Fibroblast of upper back skin (primary cell): ENCODE measurements at places on chromosomes 11 and 22.

DNA sequence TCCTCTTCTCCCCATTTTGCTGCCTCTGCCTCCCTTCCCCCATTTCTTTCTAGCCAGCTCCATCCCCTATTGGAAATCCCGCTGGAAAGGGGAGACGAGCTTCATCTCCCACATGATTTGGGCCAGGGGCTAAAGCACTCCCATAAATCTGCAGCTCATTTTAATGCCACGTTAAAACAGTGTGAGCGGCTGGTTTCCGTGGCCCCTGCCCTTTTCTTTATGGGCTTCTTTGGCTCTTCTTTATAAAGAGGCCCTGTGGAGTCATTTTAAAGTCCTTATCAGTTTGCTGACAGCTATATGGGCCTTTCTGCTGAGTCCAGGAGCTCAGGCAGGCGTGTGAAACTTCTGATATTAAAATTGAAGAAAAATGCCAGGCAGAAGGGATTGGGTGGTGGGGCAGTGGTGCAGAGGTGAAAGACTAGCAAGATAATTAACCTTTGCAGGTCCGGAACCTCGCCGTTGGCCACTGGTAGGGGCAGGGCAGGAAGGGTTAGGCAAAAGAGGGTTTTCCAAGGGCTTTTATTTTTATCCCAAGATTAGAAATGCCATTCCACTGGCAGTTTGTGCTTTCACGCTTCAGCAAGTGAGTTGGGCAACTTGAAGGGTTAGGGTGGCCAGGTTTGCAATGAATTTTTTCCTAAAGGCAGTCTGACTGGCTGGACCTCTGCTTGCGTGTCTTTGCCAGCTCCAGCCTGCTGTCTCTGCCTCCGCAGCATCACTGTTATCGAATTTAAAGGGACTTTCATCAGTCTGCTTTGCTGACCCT, 44.3 kb downstream of the EXT2 start:
- no peak for DNase-seq

GRCh38 chr11:27281740-27282590, 81.0 kb downstream of the CCDC34 start:
- peak; percentile 94 for DNase-seq

- DNase-seq: no peak
These were observed 1.1 kb upstream of the ATP6V1E1 start for GRCh38 chr22:17629641-17630040.

- no peak for DNase-seq
These were observed 313.3 kb downstream of the NTM start for GRCh38 chr11:131683666-131684065.

- no peak for DNase-seq
These were observed 1.5 kb downstream of the DGKZ start for GRCh38 chr11:46348566-46349401.

- no peak for DNase-seq
These were observed 15.3 kb upstream of the ZBTB16 start for GRCh38 chr11:114044042-114044871.

DNA sequence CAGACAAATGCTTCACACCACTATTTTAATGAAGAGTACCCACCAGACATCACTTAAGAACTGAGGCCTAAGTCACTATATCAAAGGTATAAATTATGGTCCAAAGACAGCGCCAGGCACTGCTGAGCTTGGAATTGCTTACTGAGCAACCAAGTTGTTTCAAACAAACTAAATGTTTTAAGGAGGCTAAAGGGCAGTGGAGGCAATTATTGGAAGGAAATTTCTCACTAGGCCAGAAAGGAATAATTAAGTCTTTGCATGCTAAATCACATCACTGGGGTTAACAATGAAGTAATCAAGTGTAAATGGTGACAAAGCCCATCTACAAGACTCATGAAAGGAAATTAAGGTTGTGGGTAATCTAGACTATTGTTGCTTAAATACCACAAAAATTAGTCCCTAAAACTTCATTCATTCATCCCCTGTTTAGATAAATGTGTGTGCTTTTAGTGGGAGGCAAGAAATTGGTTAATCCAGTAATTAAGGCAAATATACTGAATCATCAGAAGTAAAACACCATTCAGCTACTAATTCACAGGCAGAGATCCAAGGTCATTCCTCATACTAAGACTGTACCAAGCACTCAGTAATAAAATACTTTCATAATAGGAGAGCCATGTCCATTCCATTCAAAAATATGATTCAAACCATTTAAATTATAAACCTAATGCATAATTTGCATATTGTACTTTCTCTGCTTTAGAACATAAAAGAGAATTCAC, 21.2 kb downstream of the LGR4 start:
- DNase-seq: no peak

DNA sequence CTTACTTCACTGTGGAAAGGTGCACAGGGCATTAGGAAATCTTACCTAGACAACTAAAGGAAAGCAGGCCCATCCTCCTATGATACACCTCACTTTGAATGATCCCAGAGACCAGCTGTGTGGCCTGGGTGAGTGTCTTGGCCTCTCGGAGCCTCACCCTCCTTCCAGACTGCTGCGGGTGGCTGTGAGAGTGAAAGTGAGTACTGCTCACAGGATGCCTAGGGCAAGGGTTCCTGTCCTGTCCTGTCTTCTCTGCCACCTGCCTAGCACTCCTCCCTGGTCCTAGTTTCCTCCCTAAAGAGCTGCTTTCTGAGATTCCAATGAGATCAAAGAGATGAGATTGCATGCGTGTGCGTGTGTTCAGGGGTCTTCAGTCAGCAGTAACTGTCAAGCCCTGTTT, 19.5 kb upstream of the ADORA2A start:
- no peak for DNase-seq

DNA sequence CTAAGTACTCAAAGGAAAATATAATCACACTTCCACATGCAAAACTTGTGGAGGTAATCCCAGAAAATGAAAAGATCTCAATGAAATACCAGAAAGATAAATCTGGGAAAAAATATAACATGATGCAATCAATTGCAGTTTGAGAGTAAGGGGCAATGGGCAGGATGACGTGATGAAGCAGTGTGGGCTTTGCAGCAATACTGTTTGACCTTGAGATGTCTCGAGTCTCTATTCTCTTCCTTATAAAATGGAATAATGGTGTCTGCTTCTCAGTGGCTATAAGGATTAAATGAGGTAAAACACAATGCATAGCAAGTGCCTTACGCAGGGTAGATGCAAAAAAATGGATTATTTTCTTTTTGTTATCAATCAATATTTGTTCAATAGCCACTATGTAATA, 447.5 kb downstream of the BUD13 start:
- DNase-seq: no peak

GRCh38 chr22:38413085-38414008, 41.7 kb downstream of the KCNJ4 start:
- DNase-seq: no peak

- DNase-seq: peak; percentile 59
These were observed 646.0 kb downstream of the OPCML start for GRCh38 chr11:132886335-132886734.

GRCh38 chr11:1864831-1865665, 12.2 kb downstream of the LSP1 start:
- no peak for DNase-seq

DNA sequence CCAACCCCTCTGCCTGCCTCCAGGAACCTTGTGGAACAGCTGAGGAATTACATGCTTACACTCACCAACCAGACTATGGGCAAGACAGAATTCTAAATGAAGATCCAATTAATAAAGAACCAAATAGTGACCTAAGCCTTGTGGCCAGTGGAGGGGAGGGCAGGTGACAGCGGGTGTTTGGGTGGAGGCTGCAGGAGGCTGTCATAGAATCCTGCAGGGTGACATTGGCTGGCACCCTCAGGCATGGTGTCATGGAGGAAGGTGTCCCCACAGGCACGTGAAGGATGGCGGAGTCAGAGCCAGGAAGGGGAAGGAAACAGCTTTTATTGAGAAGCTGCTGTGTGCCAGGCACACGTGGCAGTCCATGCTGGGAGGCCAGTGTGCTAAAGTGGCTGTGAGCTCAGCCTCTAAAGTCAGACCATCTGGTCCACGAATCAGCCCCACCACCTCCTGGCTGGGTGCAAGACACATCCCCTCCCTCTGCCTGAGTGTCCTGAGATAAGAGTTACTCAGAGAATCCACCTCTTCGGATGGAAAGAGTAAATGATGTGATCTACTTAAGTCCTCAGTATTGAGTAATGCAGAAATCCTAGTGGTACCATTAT, 8.7 kb downstream of the MYO18B start:
- no peak for DNase-seq

DNA sequence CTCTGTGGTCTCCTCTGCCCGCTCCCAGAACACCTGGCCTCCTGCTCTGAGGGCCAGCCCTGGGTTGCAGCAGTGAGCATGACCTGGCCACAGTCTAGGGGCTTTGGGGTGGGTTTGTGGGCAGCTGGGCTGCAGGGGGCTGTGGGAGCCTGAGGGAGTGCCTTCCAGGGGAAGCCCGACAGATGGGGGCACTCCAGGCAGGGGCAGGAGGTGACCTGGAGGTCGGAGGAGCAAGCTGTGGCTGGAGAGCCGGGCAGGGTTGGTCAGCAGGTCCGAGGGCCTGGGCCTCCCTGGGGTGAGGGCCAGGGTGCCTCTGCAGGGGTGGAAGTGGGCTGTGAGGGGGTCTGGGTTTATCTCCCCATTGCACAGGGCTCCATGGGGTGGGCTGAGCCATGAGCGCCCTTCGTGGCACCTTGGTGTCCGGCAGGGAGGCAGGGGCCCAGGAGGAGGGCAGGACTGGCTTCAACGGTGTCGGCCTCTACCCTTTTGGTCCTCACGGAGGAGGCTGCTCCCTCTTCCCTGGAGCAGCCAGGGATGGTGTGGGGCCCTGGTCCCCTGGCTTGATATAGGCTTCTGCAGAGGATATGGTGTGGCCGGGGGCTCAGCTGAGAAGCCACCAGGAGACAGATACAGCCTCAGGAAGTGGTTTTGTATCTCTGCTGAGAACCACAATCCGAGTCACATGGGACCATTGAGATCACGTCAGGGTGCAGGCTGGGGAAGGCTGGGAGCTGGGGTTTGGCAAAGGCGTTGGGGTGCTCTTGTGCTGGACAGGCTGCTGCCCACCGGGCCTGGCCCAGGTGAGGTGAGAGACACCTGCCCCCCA, 22.3 kb downstream of the KCNQ1 start:
- DNase-seq: no peak

GRCh38 chr11:115202074-115202473, 302.1 kb downstream of the CADM1 start:
- no peak for DNase-seq

DNA sequence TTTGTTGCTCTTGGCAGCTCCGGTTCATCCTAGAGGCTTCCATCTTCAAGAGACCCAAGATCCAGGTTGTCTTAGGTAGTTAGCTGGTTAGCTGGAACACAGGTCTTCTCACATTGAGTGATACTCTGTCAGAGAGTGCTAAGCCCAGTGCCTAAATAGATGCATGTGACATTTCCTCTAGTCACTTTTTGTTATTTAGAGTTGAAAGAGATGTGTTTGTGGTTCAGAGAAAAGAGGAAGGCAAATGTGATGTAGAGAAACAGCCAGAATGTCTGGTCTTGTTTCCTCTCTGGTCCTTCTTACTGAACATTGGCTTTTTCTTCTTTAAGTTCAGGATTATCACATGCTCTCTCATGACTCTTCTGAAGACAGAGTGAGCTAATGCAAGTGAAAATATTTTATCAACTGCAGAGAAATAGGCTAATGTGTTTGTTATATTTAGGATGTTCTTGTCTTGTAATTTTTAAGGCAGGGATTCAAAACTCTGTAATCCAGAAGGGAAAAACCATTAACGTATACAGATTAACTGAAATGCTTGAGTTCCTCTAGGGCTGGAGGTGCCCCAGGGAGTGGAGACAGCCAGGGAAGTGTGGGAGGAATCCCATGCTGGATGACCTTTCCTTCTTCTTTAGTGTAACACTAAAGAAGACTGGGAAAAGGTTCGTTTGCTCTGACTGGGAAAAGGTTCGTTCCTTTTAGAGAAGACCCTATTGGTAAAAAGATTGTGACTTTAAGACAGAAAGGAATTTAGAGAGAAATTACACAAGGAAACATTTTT, 75.4 kb downstream of the SWAP70 start:
- no peak for DNase-seq

DNA sequence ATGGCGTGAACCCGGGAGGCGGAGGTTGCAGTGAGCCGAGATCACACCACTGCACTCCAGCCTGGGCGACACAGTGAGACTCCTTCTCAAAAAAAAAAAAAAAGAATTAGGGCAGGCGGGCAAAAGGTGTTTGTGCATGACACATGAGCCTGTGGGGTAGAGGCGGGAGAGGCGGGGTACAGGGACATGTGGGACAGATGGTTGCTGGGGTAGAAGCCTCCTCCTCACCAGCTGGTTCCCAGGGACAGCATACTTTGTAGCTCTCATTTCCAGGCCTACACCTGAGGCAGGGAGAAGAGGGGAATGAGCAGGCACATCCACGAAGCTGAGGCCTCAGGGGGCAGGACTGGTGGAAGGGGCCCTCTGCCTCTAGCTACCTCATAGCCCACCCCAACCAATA, 23.7 kb downstream of the YWHAH start:
- DNase-seq: no peak

DNA sequence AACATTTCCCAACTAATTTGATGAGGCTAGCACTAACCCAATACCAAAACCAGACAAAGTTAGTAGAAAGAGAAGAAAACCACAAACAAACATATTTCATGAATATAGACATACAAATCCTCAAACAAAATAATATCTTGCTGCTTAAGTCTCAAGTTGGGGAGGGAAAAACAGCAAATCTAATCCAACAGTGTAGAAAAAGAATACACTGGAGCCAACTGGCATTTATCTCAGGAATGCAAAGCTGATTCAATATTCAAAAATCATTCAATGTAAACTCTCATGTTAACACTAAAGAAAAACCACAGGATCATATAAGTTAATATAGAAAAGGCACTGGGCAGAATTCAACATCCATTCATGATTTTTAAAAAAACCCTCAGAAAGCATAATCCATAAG, 18.2 kb downstream of the GNB1L start:
- DNase-seq: peak; percentile 25

- no peak for DNase-seq
These were observed 614 bp upstream of the ASCL2 start for GRCh38 chr11:2271077-2271326.

GRCh38 chr11:35621620-35622019, 3.4 kb downstream of the FJX1 start:
- DNase-seq: no peak

DNA sequence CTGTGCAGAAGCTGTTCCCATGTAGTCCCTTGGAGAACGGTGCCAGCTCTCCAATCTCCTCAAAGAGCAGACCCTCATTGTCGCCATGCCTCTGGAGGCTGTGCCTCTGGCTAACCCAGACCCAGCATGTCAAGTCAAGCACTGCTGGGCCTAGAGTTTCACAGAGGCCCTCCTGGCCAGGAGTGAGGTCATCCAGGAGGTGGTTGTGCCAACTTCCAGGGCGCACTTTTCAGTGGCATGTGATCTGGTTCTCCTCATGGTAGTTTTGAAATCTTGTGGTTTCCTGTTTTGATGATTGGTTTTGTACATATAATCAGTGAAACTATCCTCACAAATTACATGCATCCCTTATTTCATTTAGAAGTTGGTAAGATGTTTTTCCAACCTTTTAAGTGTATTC, 78.9 kb downstream of the PPFIBP2 start:
- DNase-seq: no peak

GRCh38 chr22:46319319-46319718, 16.2 kb upstream of the TRMU start:
- no peak for DNase-seq

GRCh38 chr11:20000022-20000350, 160.3 kb downstream of the DBX1 start:
- DNase-seq: no peak

GRCh38 chr22:20552443-20553401, 45.3 kb downstream of the MED15 start:
- DNase-seq: no peak
